Activated CD4-positive, alpha-beta memory T cell treated with anti-CD3 and anti-CD28 coated beads, Interleukin-2, amount 10 ng/mL, durations not matched to agents 7 days and 5 days (primary cell): ENCODE measurements at places on chromosomes 13 and 19. TPM values are rescaled to one million over a fixed set of nuclear protein-coding genes. Genes with fewer than 3 reads are reported as not detected.

The RUBCNL gene
- total RNA-seq, result not detected

The ZNF71 gene
- 4.8 TPM for total RNA-seq

The RFPL4AL1 gene
- total RNA-seq, result not detected

The IFNL1 gene
- 0.38 TPM for total RNA-seq

The CEBPA gene
- 0.20 TPM for total RNA-seq

The ZNF708 gene
- 14.8 TPM for total RNA-seq

The CYP2A7 gene
- not detected for total RNA-seq

The KIR3DL2 gene
- 0.75 TPM for total RNA-seq

The CCDC70 gene
- not detected for total RNA-seq

The NOVA2 gene
- 0.15 TPM for total RNA-seq

- no peaks in the 10 kb centered on the region for H3K4me1 ChIP-seq
- no peak overlapping the region for H3K4me3 ChIP-seq
- no peaks in the 10 kb centered on the region for H3K27me3 ChIP-seq
- no peak for DNase-seq
These were observed 440.5 kb downstream of the ITGBL1 start for GRCh38 chr13:101893021-101893420.

DNA sequence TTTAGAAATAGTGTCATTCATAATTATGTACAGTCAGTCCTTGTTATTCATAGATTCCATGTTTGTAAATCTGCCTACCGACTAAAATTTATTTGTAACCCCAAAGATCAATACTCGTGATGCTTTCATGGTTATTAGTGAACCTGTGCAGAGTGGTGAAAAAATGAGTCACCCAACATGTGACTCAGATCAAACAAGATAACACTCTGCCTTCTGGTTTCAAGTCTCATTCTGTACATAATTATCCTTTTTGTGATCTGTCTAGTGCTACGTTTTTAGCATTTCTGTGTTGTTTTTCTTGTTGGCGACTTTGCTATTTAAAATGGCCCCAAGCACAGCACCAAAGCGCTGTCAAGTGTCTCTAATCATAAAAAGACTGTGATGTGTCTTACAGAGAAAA, 274.7 kb downstream of the SUCLA2 start:
- no peak overlapping the region for H3K4me3 ChIP-seq
- H3K27me3 ChIP-seq, result no peaks in the 10 kb centered on the region
- H3K27ac ChIP-seq, result no peak overlapping the region
- H3K36me3 ChIP-seq, result no peaks in the 10 kb centered on the region

DNA sequence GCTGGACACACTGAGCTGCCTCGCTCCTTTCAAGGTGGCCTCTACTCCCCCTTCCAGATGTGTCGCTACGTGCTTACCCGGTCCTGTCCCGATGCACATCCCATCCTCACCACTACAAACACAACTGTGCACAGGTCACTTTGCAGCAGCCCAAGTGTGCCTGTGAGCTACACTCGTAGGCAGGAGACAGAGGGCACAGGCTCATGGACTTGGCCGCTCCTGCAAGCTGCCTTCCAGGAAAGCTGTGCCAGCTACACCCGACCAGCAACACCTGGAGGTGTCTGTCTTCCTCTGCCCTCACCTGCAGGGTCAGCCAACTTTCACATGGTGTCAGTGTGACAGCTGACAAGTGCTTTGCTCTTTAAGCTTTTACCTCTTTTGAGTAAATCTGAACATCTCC, 15.4 kb downstream of the CARS2 start:
- H3K4me1 ChIP-seq, result no peaks in the 10 kb centered on the region
- H3K27me3 ChIP-seq, result no peaks in the 10 kb centered on the region
- peaks cover 17% of the 10 kb centered on the region for H3K36me3 ChIP-seq

- no peaks in the 10 kb centered on the region for H3K36me3 ChIP-seq
- H3K4me3 ChIP-seq, result no peak overlapping the region
- H3K4me1 ChIP-seq, result no peaks in the 10 kb centered on the region
- no peaks in the 10 kb centered on the region for H3K27me3 ChIP-seq
- DNase-seq, result no peak
These were observed 705.7 kb upstream of the SLITRK1 start for GRCh38 chr13:84588023-84588422.

GRCh38 chr13:108263621-108264355, 5.7 kb upstream of the TNFSF13B start:
- H3K4me3 ChIP-seq, result no peak overlapping the region
- no peaks in the 10 kb centered on the region for H3K27me3 ChIP-seq
- DNase-seq, result no peak
- no peaks in the 10 kb centered on the region for H3K36me3 ChIP-seq
- no peak overlapping the region for H3K27ac ChIP-seq

GRCh38 chr13:110023729-110024644, 237.6 kb upstream of the IRS2 start:
- no peak for DNase-seq
- H3K4me3 ChIP-seq, result no peak overlapping the region
- H3K4me1 ChIP-seq, result no peaks in the 10 kb centered on the region
- H3K36me3 ChIP-seq, result no peaks in the 10 kb centered on the region

- H3K4me1 ChIP-seq, result peaks cover 21% of the 10 kb centered on the region
- H3K27ac ChIP-seq, result no peak overlapping the region
- no peaks in the 10 kb centered on the region for H3K27me3 ChIP-seq
- DNase-seq, result no peak
- H3K36me3 ChIP-seq, result peaks cover 57% of the 10 kb centered on the region
These were observed 14.0 kb upstream of the PTOV1 start for GRCh38 chr19:49837009-49837310.

DNA sequence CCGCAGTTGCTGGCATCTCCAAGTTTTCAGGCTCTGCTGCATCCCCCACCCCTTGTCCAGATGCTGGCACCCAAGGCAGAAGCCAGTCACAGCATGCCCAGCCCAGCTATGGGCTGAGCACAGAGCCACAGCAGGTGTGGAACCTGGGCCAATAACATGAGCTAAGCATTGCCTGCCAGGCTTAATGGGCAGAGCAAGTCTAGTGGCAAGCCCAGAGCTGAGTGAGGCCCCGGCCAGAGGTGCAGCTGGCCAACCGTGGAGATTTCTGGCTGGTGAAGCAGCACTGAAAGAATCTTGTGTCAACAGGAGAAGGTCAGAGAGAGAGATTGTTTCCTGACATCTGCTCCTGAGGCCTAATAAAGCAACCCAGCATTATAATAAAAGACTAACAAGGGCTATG, 111.0 kb downstream of the B3GLCT start:
- no peak for DNase-seq
- no peaks in the 10 kb centered on the region for H3K4me1 ChIP-seq
- H3K4me3 ChIP-seq, result no peak overlapping the region
- no peak overlapping the region for H3K27ac ChIP-seq
- no peaks in the 10 kb centered on the region for H3K27me3 ChIP-seq

- no peaks in the 10 kb centered on the region for H3K4me1 ChIP-seq
- H3K27me3 ChIP-seq, result no peaks in the 10 kb centered on the region
- H3K36me3 ChIP-seq, result no peaks in the 10 kb centered on the region
- no peak overlapping the region for H3K27ac ChIP-seq
- no peak for DNase-seq
These were observed 1574.4 kb upstream of the PRR20A start for GRCh38 chr13:55566334-55566733.

- H3K27ac ChIP-seq, result no peak overlapping the region
- H3K4me1 ChIP-seq, result peaks cover 16% of the 10 kb centered on the region
- no peak overlapping the region for H3K4me3 ChIP-seq
- no peak for DNase-seq
These were observed 12.5 kb upstream of the CFAP97D2 start for GRCh38 chr13:114166381-114167131.
